ENCODE measurements at places on chromosomes 5 and 9.
A peak's percentile ranks its signal among the peaks of the same experiment; 100 is the strongest.

DNA sequence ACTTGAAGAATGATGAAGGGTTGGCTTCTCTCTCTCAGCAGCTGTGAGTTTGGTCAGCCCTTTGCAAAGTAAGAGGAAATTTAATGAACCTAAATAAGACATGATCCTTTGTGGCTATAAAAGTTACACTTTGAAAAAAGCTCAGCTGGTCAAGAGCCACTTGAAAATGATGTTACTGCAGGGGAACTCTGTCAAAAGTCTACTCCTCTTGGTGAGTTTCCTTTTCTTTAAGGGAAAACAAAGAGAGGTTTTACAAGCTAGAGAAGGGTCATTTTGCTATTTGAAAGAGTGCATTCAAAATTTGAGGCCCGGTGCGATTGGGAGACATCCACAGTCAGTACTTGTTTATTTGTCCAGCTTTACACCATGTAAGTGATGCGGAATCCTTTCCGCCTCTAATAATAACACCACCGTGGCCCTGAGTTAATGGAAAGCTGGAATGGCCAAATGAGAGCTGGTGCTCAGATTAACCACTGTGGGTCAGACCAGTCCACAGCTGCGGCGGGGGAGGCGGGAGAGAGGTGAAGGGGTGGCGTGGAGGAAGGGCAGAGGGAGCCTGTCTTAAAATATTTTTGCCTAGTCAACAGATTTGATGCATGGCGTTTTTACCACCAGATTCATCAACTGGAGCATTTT lies 404.0 kb downstream of the TLE4 start:
- DNase-seq = no peak

GRCh38 chr5:54093861-54094260 lies 216.5 kb downstream of the ARL15 start:
- peak; percentile 46 for DNase-seq

GRCh38 chr5:176542596-176543427 lies 5.6 kb upstream of the RNF44 start:
- no peak for DNase-seq

DNA sequence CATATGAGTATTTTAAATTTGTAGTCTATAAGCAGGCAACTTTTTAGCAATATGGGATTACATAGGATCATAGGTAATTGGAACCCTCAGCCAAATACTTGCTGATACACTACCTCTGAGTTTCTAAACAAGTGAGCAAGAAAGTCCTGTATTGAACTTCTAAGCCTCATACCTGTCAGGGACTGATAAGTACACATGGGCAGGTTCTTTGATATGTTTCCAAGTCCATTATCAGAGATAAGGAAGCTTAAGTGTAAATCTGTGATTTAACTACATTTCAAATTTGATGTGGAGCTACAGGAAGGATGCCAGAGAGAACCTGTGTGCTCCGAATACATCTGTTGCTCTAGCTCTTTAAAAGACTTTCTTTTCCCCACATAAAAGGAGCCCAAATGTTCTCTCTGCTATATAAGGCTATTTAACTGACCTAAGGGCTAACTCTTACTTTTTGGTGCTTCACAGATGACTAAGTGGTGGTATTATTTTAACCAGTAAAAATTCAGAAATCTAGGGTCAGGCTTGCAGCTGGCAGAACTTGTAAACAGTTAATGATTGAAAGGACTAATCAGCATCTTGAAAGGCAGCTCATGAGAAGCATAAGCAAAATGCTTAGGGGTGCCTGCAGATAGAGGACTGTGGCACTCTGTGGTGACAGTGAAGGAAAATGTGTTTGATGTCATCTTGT lies 228.6 kb downstream of the NR3C1 start:
- no peak for DNase-seq

DNA sequence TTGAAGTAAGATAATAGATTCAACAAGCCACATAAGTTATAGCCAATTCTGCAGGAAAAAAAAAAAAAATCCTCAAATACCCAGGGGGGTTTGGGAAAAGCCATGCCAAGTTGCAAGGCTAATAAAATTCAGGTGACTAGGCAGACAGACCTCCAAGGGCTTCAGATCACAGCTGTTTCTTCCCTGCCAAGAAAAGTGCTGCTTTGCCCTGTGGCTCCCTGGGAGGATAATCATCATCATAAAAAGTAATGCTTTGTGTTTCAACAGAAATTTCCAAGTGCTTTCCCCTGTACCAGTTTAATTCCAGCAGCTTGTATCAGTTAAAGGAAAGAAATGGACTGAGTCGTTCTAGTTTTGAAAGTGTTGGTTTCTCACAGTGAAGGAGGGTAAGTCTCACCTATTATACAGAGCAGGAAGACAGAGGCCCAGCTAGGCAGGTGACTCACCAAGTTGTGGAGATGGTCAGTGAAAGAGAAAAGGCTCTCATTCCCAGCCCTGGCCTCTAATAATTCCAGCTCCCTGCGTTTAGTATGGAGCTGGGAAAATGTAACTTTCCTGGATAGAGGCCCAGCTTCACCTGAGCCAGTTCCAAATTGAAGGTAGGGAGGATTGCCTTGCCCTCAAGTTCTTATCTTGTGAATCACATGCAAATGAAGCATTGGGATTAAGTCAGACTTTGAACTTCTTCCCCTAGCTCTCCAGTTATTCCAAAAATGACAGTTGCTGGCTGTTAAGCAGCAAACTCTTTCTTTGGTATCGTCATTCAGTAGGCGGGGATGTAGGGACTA lies 263.4 kb downstream of the GRIA1 start:
- peak; percentile 27 for DNase-seq

DNA sequence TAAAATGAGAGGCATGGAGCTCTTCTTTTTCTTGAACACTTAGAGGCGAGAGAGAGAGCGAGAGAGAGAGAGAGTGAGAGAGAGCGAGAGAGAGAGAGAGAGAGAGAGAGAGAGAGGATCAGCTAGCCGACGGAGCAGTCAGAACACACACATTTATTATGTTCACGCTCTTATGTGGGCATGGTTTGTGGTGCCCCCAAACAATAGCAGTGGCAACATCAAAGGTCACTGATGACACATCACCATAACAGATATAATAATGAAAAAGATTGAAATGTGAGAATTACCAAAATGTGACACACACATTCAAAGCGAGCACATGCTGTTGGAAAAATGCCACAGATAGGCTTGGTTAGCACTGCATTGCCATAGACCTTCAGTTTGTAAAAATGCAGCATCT lies 116.1 kb downstream of the KDM4C start:
- DNase-seq = peak; percentile 30

GRCh38 chr5:138210985-138211384 lies 2.1 kb downstream of the CDC23 start:
- DNase-seq = no peak

- DNase-seq = no peak
Measured at GRCh38 chr9:93194641-93195040, 10.7 kb downstream of the WNK2 start.

DNA sequence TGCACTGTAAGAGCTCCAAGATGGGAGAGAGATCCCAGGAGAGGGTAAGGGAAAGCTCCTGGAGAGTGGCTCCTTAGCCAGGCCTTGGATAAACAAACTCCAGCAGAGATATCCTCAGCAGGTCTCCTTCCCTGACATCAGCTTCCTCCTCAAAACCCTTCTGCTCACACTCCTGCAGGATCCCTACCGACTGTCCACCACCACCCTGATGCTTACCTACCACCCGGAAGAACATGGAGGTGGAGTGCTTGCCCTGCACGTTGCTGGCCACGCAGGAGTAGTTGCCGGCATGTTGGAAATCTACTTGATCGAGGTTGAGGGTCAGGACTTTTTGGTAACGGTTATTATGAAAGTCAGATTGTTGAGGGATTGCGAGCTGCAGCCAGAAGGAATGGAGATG lies 9.3 kb downstream of the CSF1R start:
- DNase-seq = no peak

DNA sequence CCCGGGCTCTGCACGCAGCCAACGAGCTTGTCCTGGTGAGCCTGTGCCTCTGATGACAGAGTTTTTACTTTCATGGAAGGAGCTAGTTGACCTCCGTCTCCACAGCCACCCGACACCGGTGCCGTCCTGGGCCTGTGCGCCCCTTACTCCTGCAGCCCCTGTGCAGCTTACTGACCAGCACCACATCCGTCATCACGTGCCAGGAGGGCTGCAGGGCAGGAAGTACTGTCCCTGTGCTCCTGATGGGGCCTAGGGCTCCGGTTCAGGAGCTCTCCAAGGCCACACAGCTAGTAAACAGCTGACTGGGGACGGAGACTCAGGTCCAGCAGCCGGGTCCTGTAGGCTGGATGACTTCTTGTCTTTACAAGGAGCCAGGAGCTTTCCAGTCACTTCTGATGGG lies 10.2 kb downstream of the STKLD1 start:
- DNase-seq = no peak

DNA sequence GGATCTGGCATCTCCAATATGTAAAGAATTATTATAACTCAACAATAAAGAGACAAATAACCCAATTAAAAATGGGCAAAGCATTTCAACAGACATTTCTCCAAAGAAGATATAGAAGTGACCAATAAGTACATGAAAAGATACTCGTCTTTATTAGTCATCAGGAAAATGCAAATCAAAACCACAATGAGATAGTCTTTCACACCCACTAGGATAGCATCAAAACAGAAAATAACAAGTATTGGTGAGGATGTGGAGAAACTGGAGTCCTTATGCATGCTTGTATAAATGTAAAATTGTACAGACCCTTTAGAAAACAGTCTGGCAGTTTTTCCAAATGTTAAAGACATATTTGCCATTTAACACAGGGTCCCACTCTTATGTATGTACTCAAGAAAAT lies 39.1 kb upstream of the ITGA1 start:
- no peak for DNase-seq

DNA sequence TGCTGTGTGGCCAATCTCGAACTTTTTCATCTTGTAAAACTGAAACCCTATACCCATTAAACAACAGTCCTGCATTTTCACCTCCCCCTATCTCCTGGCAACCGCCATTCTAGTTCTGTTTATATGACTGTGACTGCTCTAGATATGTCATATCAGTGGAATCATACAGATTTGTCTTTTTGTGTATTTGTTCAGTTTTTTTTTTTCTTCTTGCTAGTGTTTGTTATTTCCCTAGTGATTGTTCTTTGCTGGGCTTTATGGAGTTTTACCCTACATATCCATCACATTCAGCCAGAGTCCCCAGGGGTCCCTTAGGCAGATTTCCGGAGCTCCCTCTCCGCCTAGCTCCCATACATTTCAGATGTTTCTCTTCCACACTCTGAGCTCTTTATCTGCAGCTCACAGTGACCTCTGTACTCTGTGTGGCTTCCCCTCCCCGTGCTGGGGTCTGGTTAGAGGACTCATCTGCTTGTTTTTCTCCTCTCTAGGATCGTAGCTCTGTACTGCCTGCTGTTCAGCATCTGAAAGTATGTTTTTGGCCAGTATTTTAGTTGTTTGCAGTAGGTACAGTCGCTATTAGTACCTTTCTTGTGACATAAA lies 25.1 kb upstream of the CARTPT start:
- DNase-seq = no peak

DNA sequence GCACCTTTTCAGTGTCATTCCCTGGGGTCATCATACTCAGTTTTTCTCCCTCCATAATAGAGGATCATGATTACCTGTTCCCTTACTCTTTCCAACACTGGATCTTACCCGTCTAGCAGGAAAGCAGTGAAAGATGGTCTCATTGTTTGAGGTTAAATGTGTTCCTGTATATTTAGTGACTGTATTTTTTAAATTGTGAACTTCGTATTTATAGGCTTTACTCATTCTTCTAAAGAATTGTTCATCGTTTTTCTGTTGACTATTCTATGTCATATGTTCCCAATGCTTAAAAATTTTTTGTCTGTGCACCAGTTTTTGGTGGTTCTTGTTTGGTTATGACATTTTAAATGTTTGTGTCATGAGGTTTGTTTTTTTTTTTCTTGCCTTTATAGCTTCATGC lies 204.8 kb upstream of the OTULINL start:
- DNase-seq = no peak

DNA sequence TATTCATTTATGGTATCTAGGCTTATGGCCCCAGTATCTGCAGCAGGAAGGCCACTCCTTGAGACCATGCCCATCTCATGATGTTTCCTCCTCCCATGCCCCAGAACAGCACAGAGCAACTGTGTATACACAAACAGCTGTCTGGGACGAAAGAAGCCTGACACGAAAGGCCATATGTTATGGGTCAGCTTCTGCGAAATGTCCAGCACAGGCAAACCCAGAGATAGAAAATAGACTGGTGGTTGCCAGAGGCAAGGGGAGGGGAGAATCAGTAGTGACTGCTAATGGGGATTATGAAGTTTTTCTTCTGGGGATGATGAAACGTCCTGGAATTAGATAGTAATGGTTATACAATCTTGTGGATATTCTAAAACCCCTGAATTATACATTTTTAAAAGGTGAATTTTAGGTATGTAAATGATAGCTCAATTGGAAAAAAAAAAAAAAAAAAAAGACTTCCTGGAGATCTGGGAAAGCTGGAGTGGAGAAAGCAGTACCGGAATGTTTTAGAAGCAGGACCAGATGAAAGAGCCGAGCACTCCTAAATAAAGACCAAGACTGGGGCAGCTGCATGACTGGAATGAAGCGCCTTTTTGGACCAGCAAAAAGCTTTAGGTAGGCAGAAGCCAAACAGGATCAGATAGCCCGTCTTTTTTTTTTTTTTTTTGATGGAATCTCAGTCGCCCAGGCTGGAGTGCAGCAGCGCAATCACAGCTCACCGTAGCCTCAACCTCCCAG lies 29.2 kb downstream of the PCDHGC5 start:
- DNase-seq = peak; percentile 59

DNA sequence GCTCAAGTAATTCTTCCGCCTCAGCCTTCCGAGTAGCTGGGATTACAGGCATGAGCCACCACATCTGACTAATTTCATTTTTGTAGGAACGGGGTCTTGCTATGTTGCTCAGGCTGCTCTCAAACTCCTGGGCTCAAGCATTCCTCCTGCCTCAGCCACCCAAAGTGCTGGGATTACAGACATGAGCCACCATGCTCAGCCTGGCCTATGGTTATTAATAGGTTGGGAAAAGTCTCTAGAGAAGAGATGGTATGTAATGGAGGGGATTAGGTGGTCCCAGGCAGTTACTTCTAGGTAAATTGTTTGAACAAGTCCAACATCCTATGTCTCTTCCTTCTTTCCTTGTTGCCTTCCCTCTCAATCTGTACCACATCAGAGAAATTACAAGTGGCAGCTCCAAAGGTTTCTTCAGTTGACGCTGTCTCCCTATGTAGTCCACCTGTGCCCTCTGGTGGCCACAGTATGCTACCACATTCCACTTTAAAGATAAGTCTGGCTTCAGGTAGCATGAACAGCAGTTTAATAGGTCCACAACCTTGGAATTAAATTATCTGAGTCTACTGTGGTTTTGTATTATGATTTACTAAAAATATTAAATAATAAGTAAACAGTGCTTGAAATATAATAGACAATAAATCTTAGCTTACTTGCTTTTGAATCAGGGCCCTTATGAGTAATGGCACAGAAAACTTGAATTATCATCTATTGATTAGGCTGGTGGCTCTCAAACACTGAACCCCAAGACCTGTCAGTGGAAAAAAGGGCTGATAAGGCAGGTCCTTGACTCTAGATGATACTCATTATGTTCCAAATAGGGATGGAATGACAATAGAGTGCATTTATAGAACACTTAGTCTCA lies 9.7 kb downstream of the TIGD6 start:
- DNase-seq = peak; percentile 73

- DNase-seq = no peak
Measured at GRCh38 chr5:1466631-1467265, 21.5 kb upstream of the SLC6A3 start.

Data from AG10803 (cell line).